ENCODE measurements at places on chromosomes 7 and 10.

- DNase-seq, result no peak
These were observed 10.7 kb downstream of the NODAL start for GRCh38 chr10:70430493-70431445.

GRCh38 chr7:111112439-111112838 lies 21.5 kb downstream of the LRRN3 start:
- no peak for DNase-seq

DNA sequence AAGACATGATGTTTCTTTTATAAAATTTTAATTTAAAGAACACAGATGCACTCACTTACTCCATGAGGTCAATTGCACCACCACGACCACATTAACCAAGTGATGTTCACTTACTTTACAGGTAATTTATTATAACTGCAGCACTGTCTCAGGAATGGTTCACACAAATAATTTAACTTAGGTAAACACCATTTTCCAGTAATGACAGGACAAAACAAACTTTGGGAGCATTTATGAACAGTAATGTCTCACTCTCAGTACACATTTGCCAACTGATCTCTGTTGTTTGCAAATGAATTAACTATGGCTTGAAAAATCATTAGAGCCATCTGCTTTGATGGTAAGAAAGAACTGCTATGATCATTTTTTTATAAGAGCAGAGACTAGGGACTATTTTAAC lies 150.4 kb downstream of the ETV1 start:
- DNase-seq, result no peak

DNA sequence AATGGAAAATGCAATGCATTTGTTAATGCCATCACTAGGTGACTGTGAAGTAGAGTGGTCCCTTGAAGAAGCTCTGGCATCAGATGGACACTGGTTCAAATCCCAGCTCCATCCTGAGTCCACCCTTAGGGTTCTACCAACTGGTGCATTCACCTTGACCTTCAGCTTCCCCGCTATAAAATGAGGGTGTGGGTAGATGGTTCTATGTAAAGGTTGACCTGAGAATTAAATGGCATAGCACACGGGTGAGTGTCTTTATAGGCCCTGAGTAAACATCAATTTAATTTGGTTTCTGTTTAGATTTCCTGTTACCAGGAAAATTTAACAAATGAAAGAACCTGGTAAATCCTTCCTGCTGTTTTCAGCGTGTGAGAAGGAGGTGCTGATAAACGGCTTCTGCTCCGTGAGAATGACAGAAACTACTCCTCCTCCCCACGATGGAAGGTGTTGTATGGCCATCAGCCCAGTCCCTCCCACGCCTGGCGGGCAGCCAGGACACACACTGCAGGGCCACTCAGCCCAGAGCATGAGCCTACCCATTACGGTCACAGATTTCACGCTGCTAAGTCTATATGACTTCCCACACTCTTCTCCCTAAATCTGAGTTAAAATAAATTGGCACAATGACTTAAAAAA lies 210.1 kb downstream of the TNS3 start:
- no peak for DNase-seq

- no peak for DNase-seq
These were observed 118.9 kb downstream of the OTUD1 start for GRCh38 chr10:23557777-23558176.

DNA sequence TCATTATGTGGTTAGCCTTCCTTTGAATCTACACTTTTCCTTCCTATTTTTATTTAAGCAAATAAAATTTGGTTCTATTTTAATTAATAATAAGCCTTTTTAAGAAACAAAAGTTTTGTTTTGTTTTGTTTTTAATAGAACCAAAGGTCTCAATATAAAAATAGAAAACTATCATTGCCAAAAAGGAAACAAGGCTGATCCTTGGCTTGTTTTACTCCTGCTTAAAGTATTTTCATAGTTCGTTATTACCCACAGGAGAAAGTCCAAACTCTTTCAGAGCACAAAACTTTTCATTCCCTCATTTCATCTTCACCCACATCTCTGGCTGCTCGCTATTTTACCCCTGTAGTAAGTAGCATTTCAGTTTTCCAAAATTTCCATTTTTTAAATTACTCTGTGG lies 374.8 kb downstream of the SEMA3D start:
- no peak for DNase-seq

GRCh38 chr7:25310896-25311295 lies 82.6 kb upstream of the NPVF start:
- no peak for DNase-seq

- DNase-seq, result no peak
These were observed 84.2 kb upstream of the LRRN3 start for GRCh38 chr7:111006691-111007090.

DNA sequence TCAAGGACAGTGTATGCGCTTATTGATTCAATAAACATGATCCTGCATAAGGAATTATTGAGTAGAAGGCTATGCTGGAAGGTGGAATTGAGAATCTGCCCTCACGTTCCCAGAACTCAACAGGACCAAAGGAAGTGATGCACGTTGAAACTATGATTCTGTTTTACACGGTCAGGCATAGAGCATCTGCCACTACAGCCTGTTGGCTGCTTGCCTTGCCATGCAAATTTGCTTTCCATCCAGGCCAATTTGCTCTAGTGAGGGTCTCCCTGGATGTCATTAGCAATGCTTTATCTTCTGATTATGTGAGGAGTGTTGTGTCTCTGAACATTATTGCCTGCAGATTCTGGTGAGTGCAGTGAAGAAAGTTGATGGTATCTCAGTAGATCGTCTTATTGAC lies 132.9 kb downstream of the ADRA2A start:
- DNase-seq, result no peak

DNA sequence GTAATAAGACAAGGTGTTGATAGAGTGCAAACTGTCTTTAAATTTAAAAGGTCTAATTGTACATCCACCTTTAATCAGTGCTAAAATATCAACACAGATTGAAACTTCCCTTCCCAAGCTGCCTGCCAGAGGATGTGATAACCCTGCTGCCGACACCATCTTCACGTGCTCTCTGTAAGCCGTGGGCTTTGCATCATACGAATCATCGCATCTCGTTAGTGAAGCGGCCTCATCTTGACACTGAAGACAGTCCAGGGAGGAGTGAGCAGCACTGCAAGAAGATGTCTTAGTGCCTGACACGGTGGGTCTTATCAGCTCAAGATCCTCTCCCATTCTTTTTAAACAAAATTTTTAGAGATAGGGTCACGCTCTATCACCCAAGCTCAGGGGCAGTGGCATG lies 518.8 kb downstream of the PTPRN2 start:
- DNase-seq, result no peak

GRCh38 chr10:89845541-89846280 lies 144.3 kb downstream of the KIF20B start:
- no peak for DNase-seq

DNA sequence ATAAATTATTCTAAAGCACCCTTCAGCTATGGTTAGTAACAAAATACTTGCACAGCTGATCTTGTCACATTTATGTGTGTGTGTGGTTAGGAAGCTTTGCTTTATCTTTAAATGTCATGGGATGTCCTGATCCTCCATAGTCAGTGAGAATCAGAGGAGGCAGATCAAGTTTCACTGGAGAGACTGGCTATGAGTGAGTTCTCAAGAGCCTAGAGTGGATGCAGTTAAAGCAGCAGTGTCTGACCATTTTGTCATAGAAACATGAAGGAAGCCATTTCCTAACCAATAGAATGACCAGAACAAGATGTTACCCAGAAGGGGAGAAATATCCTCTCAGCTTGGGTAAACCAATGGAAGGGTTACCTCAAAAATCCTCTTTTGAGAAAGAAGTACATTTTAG lies 207.2 kb upstream of the DKK1 start:
- no peak for DNase-seq

GRCh38 chr10:7193369-7193768 lies 217.5 kb downstream of the SFMBT2 start:
- peak; percentile 44 for DNase-seq

DNA sequence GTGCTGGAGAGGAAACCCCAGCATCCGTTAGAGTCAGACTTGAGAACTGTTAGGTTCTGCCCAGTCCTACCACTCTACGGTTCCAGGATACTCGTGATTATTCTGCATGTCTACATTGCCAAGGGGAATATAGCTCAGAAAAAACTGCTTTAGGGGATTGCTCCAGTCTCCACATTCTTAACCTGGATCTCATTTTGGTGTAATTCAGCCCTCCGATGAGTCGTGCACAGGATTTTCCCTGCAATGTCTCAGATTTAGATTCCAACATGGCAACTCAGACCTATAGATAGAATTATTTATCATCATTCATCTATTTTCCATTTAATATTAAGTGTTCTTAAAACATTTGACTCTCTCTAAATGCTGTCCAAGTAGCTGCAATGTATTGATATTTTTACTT lies 121.1 kb upstream of the ZEB1 start:
- DNase-seq, result no peak

GRCh38 chr10:90087197-90088023 lies 386.0 kb downstream of the KIF20B start:
- DNase-seq, result no peak

DNA sequence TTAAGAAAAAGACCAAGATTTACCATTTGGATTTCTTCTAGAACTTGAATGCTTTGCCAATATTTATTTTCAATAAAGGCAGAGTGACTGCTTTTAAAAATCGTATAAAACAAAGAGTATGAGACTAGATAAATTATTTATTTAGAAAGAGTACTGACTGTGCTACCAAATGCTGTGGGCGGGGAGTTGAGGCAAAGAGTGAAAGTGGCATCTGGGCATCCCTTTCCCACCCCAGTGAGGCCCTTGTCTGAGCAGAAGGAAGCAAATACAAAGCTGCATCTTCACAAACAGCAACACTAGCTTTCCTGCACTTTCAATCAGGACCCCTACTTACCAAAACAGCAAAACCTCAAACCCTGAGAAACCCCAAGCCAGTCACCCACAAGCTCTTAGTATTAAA lies 34.9 kb downstream of the ITGB1 start:
- no peak for DNase-seq

DNA sequence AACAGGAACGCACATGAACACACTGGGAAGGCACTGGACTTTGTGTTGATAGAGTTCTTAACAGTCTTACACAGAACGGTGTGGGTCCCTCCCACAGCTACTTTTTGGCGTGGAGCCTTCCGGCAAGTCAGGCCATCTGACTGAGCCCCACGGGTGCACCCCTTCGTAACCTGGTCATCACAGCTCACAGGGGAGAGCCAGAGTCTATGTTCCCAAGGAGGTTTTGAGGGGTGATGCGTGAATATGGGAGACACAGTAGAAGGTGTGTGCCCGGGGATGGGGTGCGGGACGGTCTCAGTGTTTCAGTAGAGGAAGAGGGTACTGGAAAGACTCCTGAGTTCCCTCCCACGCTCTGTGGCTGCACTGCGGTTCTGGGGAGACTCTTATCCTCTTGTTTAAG lies 291.7 kb downstream of the DNAJB6 start:
- no peak for DNase-seq

DNA sequence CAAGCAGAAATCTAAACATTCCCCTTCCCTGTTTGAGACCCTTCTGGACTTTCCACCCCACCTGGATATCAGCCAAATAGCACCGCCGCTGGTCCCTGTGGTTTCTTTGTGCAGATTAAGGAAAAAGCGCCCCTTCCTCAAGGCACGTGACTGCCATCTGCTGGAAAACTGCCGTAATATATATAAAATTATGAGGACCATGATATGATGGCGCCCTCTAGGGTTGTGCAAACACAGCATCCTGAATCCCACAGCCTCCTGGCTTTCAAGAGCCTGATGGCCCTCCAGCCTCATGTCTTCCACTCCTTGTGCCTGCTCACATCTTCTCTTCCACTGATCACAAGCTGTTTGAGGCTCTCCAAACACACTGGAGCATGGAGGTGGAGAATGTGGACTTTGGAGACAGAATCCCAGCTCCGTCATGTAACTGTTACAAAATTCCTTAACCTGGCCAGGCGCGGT lies 121.3 kb downstream of the MYL10 start:
- peak; percentile 11 for DNase-seq

GRCh38 chr7:47574482-47575329 lies 7.2 kb downstream of the TNS3 start:
- no peak for DNase-seq

- DNase-seq, result no peak
These were observed 546.1 kb upstream of the FOXK1 start for GRCh38 chr7:4136036-4136435.

DNA sequence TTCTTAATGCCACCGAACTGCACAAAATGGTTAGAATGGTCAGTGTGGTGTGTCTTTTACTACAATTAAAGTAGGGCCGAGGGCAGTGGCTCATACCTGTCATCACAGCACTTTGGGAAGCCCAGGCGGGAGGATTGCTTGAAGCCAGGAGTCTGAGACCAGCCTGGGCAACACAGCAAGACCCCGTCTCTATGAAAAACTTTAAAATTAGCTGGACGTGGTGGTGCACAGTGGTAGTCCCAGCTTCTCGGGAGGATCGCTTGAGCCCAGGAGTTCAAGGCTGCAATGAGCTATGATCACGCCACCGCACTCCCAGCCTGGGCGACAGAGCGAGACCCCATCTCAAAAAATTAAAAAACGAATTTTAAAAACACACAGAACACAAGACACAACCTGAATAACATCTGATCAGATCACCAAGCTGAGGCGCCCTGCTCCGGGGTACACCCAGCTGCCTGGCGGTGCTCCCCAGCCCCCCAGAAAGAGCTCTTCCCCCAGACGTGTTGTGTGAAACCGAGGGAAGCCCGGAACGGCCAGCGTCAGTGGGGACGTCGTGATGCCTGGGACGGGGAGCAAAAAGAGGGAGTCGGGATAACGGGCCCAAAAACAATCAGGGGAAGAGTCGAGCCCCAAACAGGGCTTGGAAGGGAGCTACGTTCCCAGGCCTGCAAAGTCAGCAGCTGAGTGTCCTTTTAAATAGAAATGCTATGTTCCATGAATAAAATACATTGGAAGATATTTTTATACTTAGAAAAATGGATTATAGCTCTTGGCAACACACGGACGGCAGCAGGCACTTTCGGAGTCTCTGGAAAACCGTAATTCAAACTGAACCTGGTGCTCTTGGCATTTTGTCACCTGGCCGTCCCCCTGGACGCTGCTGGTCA lies 80.7 kb upstream of the PDGFA start:
- no peak for DNase-seq

- no peak for DNase-seq
These were observed 69.7 kb downstream of the ZNF365 start for GRCh38 chr10:62443866-62444265.

DNA sequence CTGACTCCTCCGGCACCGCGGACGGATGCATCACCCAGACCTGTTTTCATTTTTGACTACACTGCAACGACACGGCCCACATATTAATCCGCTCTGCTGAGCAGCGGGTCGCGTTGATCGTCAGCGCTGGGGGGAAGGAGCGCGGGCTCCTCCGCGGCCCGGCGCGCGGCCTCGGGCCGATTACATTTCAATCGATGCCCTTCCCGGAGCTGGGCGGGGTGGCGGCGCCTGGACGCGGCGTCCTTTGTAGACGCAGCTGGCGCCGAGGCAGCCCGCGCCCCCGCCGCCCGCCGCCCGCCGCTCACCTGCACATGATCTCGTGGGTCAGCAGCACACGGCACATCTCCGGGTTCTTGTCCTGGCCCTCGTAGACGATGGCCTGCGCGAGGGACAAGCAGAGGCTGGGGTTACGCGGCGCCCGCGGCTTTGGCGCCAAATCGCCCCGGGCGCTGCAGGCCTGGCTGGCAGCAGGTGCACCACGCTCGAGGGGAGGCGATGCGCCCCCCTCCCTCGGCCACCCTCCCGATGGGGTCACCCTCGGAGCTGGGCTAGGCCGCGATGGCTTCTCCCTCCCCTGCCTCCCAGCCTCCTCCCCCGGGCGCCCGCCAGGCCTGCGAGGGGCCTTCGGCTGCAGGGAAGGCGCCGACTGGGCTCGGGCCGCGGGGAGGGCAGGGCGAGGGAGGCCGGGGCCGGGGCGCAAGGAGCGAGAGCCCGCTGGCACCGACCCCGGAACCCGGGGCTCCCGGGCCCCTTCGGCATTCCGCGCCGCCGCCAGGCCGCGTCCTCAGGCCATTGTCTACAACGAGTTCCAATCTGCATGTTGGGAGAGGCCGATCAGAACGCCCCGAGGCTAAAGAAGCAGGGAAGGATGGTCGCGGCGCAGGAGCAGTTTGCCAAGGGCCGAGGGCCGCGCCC lies 5.2 kb downstream of the EBF3 start:
- no peak for DNase-seq

All from stimulated activated CD4-positive, alpha-beta T cell treated with anti-CD3 and anti-CD28 coated beads, TNF-alpha, amount 100 ng/mL, for 24 hours (primary cell).